Muscle of leg (tissue), 16 donors: ENCODE measurements at places on chromosomes 16 and 17.

DNA sequence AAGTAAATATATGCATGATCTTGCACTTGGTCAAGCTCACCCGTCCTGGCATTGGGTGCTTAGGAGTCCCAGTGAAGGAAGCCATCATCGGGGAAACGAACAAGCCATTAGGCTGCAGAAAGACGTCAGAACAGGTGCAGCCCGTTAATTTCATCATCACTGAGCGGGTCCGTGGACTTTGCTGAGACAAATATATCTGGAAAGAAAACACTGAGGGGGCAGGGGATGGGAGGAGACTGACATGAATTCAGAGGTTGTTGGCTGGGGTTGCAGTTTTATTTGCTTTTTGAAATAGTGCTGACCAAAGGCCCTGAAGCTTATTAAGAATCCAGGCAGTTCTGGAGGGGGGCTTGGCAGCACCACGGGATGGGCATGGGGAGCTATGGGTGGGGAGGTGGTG lies 207.2 kb downstream of the ENGASE start:
- no peak overlapping the region for H3K27ac ChIP-seq
- H3K4me1 ChIP-seq, result no peaks in the 10 kb centered on the region
- H3K27me3 ChIP-seq, result peaks cover 7% of the 10 kb centered on the region
- H3K36me3 ChIP-seq, result no peaks in the 10 kb centered on the region
- H3K4me3 ChIP-seq, result no peak overlapping the region

- H3K36me3 ChIP-seq, result no peaks in the 10 kb centered on the region
- no peaks in the 10 kb centered on the region for H3K27me3 ChIP-seq
- peak; percentile 88 for DNase-seq
- no peak overlapping the region for H3K27ac ChIP-seq
- H3K4me3 ChIP-seq, result no peak overlapping the region
- H3K4me1 ChIP-seq, result peaks cover 32% of the 10 kb centered on the region
These were observed 3.2 kb upstream of the NLRP1 start for GRCh38 chr17:5587438-5588032.

GRCh38 chr17:13240851-13241250 lies 223.0 kb upstream of the ELAC2 start:
- no peaks in the 10 kb centered on the region for H3K27me3 ChIP-seq
- H3K4me3 ChIP-seq, result no peak overlapping the region

GRCh38 chr16:83068686-83069085 lies 441.9 kb downstream of the CDH13 start:
- no peaks in the 10 kb centered on the region for H3K4me1 ChIP-seq
- peak; percentile 28 for DNase-seq
- H3K27me3 ChIP-seq, result no peaks in the 10 kb centered on the region
- no peak overlapping the region for H3K4me3 ChIP-seq

DNA sequence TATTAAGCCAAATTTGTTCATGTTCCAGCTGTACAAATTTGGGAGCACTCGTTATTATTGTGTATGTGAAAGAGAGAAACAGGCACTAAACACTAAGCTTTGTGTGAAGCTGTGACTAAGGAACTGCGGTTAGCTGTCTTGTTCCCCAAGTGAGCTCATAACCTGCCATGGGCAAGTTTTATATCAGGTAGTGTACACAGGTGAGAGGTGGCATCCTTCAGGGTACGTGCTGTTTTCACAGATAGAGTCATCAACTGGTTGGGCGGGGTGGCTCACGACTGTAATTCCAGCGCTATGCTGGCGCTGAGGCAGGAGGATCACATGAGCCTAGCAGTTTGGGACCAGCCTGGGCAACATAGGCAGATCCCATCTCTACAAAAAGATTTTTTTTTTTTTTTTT lies 2.8 kb downstream of the DNAJA3 start:
- H3K27me3 ChIP-seq, result no peaks in the 10 kb centered on the region
- H3K36me3 ChIP-seq, result peaks cover 29% of the 10 kb centered on the region
- DNase-seq, result no peak
- H3K4me3 ChIP-seq, result no peak overlapping the region
- H3K4me1 ChIP-seq, result peaks cover 10% of the 10 kb centered on the region

GRCh38 chr17:17551361-17551760 lies 40.1 kb downstream of the PEMT start:
- no peaks in the 10 kb centered on the region for H3K27me3 ChIP-seq
- H3K27ac ChIP-seq, result peak overlapping the region; percentile 62
- peak; percentile 76 for DNase-seq
- H3K36me3 ChIP-seq, result no peaks in the 10 kb centered on the region

- no peak overlapping the region for H3K27ac ChIP-seq
- H3K36me3 ChIP-seq, result no peaks in the 10 kb centered on the region
- H3K4me1 ChIP-seq, result no peaks in the 10 kb centered on the region
These were observed 107.1 kb downstream of the MYO1D start for GRCh38 chr17:32769846-32770245.

DNA sequence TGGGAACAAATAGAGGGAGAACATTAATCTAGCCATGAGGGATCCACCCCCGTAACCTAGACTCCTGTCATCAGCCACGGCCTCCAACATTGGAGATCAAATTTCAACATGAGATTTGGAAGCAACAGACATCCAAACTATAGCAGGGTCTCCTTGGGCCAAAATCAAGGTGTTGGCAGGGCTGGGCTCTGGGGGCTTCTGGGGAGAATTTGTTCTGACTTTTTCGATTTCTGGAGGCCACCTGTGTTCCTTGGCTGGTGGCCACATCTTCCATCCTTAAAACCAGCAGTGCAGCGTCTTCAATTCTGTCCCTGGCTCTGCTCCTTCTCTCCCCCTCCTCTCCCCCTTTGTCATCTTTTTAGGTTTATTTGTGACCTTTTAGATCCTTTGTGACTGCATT lies 546.2 kb downstream of the WWOX start:
- peak; percentile 44 for DNase-seq
- H3K27ac ChIP-seq, result no peak overlapping the region
- no peaks in the 10 kb centered on the region for H3K36me3 ChIP-seq

DNA sequence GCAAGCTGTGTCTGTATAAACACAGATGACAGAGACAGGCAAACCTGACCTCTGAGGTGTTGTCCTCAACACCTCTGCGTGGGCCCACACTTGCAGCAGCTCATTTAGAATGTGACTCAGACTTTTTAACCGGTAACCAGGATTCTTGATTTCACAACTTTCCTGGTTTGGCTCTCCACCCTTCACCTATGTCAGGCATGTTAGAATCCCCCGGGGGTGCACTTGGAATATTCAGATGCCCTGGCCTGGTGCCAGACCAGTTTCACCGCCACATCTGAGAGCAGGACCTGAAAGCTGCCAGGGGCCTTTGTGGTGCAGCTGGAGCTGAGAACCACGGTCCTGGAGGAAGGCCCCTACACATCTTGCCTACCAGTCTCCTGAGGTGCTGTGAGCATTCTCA lies 4.8 kb downstream of the DHODH start:
- no peak overlapping the region for H3K4me3 ChIP-seq
- no peak for DNase-seq
- H3K36me3 ChIP-seq, result peaks cover 50% of the 10 kb centered on the region

DNA sequence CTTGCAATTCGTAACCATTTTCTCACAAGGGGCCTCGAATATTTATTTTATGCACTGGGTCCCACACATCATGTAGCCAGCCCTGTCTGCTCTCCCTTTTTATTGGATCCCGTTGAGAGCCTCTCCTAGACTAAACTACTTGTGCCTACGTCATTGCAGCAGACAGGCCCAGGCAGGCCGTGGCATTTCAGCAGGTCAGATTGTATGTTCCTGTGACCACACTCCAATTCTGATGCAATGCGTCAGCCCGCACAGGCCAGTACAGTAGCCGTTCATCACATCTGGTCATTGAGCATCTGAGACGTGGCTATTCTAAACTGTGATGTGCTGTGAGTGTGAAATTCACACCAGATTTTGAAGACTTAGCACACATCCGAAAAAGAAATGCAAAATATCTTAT lies 42.2 kb downstream of the ABAT start:
- no peak overlapping the region for H3K4me3 ChIP-seq
- no peak overlapping the region for H3K27ac ChIP-seq
- DNase-seq, result no peak

DNA sequence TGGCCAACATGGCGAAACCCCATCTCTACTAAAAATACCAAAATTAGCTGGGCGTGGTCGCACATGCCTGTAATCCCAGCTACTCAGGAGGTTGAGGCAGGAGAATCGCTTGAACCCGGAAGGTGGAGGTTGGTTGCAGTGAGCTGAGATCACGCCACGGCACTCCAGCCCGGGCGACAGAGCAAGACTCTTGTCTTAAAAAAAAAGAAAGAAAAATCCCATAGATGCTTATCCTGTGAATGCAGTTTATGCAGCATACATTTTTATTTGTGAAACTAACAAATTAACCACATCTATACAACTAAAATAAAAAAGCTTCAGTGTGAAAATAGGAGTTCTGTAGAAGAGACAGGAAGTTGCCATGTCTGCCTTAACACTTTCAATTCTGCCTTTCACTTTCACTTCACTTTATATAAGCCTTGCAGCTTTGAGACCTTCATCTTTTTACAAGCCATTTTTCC lies 7.1 kb downstream of the IGSF6 start:
- H3K36me3 ChIP-seq, result peaks cover 15% of the 10 kb centered on the region
- peak; percentile 55 for DNase-seq
- H3K4me1 ChIP-seq, result no peaks in the 10 kb centered on the region
- no peak overlapping the region for H3K27ac ChIP-seq
- no peak overlapping the region for H3K4me3 ChIP-seq

DNA sequence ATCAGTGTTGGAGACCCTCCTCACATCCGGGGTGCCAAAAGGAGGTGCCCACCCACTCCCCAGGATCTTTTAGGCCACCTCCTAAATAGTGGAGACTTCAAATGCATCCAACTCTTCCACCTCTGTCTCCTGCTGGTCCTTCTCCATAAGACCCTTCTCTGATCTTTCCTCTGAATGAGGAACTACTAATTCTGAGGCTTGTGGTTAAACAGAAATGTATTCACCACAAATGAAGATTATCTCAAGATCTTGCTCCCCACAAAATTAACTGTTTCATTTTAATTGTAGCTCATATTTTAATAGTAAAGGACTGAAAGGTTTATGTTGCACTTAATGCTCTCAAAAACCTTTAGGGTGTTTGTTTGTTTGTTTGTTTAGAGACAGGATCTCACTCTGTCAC lies 34.1 kb downstream of the TLE7 start:
- DNase-seq, result no peak
- H3K36me3 ChIP-seq, result no peaks in the 10 kb centered on the region
- no peaks in the 10 kb centered on the region for H3K27me3 ChIP-seq
- no peaks in the 10 kb centered on the region for H3K4me1 ChIP-seq
- no peak overlapping the region for H3K27ac ChIP-seq

- no peak overlapping the region for H3K4me3 ChIP-seq
- DNase-seq, result no peak
- H3K36me3 ChIP-seq, result no peaks in the 10 kb centered on the region
- H3K4me1 ChIP-seq, result peaks cover 8% of the 10 kb centered on the region
These were observed 37.8 kb upstream of the ADGRG1 start for GRCh38 chr16:57590654-57591085.

DNA sequence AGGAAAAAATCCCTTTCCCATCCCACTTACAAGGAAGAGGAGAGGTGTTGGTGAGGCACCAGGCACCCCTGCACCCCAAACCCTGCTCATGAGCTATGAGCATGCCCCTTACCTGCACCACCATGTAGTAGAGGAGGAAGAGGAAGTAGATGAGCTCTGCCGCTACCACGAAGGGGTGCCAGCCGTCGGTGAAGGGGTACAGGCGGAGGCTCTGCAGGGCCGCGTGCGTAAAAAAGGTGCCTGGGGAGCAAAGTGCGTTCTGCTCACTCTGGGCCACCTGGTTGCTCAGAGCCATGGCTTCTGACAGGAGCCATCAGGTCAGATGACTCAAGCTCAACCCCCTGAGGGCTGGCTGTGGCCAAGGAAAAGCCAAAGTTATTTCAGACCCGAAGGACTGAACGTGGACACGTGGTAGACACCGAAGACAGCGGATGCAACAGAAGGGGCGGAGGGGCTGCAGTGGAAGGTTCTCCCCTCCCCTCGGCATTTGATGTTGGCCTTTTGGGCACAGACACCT lies 25.3 kb upstream of the GCSH start:
- DNase-seq, result no peak
- H3K27me3 ChIP-seq, result peaks cover 10% of the 10 kb centered on the region
- no peak overlapping the region for H3K4me3 ChIP-seq
- H3K4me1 ChIP-seq, result no peaks in the 10 kb centered on the region
